ENCODE measurements at places on chromosomes 3 and 15.

GRCh38 chr15:63374686-63375520, 6.7 kb downstream of the CA12 start:
- H3K27ac ChIP-seq: no peak overlapping the region
- H3K27me3 ChIP-seq: no peaks in the 10 kb centered on the region
- no peak overlapping the region for H3K4me3 ChIP-seq
- DNase-seq: no peak

DNA sequence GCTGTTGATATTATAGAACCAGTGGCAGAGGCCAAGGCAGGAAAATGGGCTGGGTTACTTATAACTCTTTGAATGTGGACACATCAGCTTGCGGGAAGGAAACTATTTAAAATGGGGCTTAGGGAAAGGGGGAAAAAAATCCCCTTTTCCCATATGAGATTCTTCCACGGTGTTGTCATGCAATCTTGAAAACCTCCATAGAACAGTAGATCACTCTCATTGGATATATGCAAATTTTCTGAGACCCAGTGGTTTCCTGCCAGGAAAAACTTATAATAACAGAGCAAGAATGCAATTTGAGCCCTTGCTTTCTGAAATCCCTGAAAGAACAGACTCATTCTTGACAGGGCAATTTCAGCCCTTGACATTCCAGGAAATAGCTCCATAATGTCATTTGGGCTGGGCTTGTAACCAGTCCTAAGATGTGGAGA, 31.1 kb downstream of the TMEM212 start:
- H3K27ac ChIP-seq: no peak overlapping the region
- DNase-seq: no peak
- H3K4me1 ChIP-seq: peaks cover 1% of the 10 kb centered on the region

- peaks cover 5% of the 10 kb centered on the region for H3K27me3 ChIP-seq
- no peak for DNase-seq
- H3K4me3 ChIP-seq: no peak overlapping the region
These were observed 108.8 kb downstream of the SEMA5B start for GRCh38 chr3:122918576-122919290.

DNA sequence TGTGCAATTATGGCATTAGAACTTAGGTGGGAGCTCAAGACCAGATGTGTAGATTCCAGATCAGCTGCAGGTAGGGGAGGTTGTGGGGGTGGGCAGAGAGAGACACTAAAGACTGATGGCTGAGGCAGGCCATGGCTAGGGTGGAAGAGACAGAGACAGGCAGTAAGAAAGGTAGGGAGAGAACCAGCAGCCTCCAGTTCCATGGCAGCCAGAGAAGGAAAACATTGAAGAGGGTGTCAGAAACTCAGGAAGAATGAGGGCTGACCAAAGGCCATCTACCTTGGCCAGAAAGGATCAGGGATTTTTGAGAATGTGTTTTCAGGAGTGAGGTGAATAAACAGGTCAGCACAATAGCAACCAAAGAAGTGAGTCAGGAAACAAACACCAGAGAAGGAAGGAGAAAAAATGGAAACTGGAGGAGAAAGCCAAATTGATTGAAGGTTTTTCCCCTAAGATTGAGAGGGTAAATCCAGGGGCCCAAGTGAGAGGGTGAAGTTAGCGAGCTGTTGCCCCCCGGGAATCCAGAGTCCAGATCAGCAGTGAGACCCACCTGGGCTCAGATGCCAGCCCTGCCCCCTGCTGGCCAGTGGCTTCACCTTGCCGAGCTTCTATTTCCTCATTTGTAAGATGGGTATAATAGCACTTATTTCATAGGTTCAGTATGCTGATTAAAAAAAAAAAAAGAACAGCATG, 41.0 kb downstream of the ABHD2 start:
- no peak overlapping the region for H3K27ac ChIP-seq
- peak; percentile 37 for DNase-seq
- H3K27me3 ChIP-seq: no peaks in the 10 kb centered on the region

DNA sequence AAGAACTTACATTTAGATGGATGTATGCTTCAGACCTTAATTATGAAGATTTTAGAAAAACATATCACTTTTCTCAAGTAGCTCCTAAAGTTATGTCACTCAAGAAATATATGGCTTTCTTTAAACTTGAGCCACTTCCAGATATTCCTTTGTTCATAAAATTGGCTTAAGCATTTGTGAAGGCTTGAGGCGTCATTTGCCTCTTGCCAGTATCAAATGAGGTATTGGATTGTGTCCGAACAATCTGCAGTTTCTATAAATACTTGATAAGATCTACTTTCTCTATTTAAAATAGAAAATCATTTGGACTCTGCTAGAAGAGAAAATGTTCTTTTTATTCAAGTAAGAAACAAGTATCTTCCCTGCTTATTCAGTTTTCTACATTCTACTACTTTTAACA, 102.6 kb downstream of the RSL24D1 start:
- H3K4me1 ChIP-seq: no peaks in the 10 kb centered on the region
- no peaks in the 10 kb centered on the region for H3K27me3 ChIP-seq
- H3K27ac ChIP-seq: no peak overlapping the region
- H3K4me3 ChIP-seq: no peak overlapping the region

Measured in iPS DF 6.9 (cell line).